NCI-H1105 treated with DMSO at 0.1 percent for 48 hours (cell line): ENCODE measurements at places on chromosomes 3 and 15.

DNA sequence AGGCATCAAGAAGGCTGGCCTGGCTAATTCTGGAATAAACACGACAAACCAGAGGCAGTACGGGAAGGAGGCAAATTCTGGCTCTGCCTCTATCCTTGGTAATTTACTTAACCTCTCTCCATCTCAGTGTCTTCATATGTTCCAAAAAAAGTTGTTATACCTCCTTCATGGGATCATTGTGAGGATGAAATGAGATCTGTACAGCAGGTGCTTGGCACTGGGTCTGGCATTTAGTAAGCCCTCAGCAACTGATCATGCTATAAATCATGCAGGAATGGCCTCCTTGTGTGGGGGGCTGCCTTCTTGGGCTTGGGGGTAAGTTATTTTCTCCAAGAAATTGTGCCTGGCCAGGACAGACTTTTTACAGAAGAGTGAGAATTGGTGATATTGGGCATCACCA lies 38.3 kb upstream of the TRA2B start:
- no peak for DNase-seq

DNA sequence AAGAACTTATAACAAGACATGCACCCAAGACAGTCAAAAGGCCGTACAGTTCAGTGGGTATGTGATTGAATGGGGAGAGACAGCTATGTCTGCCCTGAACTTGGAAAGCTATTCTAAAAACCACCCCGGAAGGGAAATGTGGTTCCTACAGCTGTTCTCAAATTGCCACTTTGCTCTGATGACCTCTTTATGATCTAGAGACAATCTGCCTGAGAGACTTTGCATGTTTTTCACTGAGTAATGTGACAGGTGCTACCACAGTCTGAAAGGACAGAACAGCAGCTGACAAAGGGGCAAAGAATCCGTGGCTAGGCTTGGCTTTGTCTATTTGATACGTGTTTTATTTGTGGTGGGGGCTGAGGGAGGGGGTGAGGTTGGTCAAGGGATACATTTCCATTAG lies 148.3 kb upstream of the NPHP3 start:
- peak; percentile 93 for DNase-seq

DNA sequence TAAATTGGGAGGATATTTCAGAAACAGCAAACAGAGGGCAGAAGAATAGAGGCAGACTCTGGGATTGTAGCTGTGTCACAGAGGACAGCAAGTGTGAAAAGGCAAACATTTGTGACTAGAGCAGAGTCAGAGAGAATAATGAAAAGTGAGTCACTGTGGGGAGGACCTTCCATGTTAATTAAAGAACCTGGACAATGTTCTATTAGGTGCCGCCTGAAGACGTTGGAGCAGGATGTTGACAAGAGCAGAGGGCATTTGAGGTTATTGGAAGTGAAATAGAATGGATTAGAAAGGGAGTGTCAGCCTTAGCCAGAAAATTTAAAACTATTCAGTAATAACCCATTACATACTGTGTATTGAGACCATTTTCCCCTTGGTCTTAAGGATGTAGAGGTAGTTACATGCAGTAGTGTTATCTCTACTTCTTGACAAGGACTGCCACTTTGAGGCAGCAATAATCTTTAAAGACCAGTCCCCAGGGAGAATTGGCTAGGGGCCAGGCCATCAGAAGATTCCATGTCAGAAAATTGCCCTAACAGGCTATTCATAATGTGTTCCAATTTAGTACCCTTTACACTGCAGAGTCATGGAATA lies 5.8 kb downstream of the ACKR2 start:
- DNase-seq = peak; percentile 64

GRCh38 chr3:123396171-123397049 lies 52.5 kb downstream of the ADCY5 start:
- no peak for DNase-seq

GRCh38 chr3:50162034-50162883 lies 7.1 kb downstream of the SEMA3F start:
- no peak for DNase-seq

- no peak for DNase-seq
Observed at GRCh38 chr3:49673121-49673714, 933 bp upstream of the APEH start.

DNA sequence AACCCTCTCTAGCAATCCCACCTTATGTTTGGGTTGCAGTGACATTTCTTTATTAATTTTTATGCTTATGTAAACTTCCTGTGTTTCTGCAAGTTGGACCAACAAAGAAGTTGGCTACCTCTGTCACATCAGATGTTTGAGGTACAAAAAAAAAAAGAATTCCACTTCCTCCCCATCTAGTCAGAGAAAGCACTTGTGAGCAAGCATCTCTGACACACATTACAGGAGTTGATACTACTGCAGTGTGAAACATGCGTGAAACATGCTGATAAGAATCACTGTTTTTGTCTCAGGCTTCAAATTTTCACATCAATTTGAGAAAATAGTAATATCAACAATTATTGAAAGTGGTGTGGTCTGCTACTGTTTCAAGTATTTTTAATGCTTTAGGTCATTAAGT lies 1.3 kb downstream of the SCAANT1 start:
- no peak for DNase-seq

- DNase-seq = peak; percentile 39
Observed at GRCh38 chr3:17431004-17431403, 311.4 kb downstream of the TBC1D5 start.

DNA sequence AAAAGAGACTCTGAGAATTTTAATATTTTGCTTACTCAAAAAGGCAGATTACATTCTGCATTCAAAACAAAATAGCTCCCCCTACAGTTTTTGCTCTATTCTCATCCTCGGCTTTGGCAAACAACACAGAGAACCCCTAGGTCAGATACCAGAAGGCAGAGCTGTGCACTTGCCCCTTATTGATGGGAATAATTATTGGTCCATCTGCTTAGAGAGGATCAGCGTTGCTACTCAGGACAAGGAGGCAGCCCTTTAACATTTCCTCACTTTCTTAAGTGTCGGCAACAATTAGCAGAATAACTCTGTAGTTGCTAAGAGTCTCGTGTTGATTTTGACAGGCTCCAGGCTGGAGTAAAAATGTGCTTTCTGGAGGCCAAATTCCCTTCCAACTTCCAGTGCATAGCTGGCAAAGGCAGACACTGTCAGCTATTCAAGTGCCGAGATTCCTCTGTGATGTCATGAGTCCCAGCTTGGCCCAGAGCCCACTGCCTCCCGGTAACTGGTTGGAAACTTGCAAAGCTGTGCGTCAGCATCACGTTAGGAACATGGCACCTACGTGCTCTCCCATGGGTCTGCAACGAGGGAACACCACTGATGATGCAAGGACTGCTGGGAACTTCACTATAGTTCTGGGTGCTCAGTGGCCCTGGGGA lies 482.7 kb upstream of the ADAMTS9 start:
- DNase-seq = no peak

GRCh38 chr15:48002767-48003166 lies 118.0 kb upstream of the SLC24A5 start:
- DNase-seq = no peak
